ENCODE measurements at places on chromosomes 16 and 17. TPM values are rescaled to one million over a fixed set of nuclear protein-coding genes. Genes with fewer than 3 reads are reported as not detected.

DNA sequence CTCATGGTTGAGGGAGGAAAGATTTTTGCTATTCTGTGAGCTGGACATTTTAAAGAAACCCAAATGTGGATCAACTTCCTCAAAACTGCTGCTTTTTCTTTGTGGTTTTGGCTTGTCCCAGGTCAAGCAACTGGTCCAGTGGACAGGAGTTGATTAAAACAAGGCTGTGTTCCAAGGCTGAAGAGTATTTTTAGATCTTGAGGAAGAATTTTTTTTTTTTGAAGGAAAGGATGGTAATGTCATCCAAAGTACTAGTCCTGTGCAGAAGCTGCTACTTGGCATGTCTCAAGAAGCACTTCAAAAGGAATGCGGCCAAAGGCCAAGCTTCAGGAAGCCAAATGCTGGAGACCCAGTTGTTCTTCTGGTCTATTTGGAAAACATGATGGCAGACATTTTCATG is 8.0 kb upstream of the MYH2 start:
- no peak overlapping the region for H3K4me3 ChIP-seq
- no peaks in the 10 kb centered on the region for H3K27me3 ChIP-seq
- no peak overlapping the region for H3K27ac ChIP-seq
- H3K36me3 ChIP-seq, result no peaks in the 10 kb centered on the region
- H3K4me1 ChIP-seq, result no peaks in the 10 kb centered on the region
- DNase-seq, result no peak

GRCh38 chr16:19737306-19738038 is 19.4 kb downstream of the IQCK start:
- H3K4me1 ChIP-seq, result no peaks in the 10 kb centered on the region
- H3K36me3 ChIP-seq, result peaks cover 22% of the 10 kb centered on the region
- H3K27ac ChIP-seq, result no peak overlapping the region
- DNase-seq, result no peak
- H3K27me3 ChIP-seq, result no peaks in the 10 kb centered on the region

DNA sequence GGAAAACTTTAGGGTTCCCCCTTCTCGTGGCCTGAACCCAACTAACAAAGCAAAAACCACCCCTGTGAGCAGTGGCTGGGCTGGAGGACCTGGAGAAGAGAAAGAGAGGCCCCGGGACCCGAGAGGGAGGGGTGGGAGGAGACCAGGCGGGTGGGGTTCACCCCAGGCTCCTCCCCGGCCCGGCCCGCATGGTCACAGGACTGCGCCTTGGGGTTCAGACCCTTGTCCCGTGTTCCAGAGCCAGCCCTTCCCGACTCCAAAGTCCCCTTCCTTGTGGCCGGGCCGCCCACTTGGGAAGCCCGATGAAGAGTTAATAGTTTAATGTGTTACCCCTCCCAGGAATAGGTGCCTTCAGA is 852 bp downstream of the MARVELD3 start:
- DNase-seq, result no peak
- peaks cover 14% of the 10 kb centered on the region for H3K27me3 ChIP-seq
- H3K4me3 ChIP-seq, result peak overlapping the region; percentile 61

- no peak overlapping the region for H3K4me3 ChIP-seq
- H3K27me3 ChIP-seq, result no peaks in the 10 kb centered on the region
- no peak for DNase-seq
Measured at GRCh38 chr17:77095461-77095860, 45.3 kb upstream of the SEC14L1 start.

GRCh38 chr16:28575446-28576109 is 21.3 kb downstream of the SULT1A2 start:
- no peak overlapping the region for H3K27ac ChIP-seq
- no peak for DNase-seq
- no peaks in the 10 kb centered on the region for H3K36me3 ChIP-seq
- no peaks in the 10 kb centered on the region for H3K27me3 ChIP-seq

GRCh38 chr17:66214884-66215528 is 14.2 kb downstream of the APOH start:
- H3K36me3 ChIP-seq, result no peaks in the 10 kb centered on the region
- H3K4me3 ChIP-seq, result no peak overlapping the region
- no peak for DNase-seq

DNA sequence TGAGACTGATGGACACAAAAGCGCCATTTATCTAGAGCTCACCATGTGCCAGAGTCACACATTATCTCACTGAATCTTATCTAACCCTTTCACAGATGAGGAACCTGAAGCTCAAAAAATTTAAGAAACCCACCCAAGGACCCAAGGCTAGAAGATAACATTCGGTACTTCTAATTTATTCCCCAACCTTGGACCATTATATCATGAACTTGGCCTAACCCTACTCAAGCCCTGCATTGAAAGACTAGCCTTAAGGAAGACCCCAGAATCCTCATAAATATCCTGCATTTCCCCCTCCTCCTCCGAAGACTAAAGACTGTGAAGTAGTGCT is 548 bp upstream of the DYNC1LI2 start:
- peak overlapping the region; percentile 98 for H3K27ac ChIP-seq
- H3K4me3 ChIP-seq, result peak overlapping the region; percentile 99
- peaks cover 45% of the 10 kb centered on the region for H3K4me1 ChIP-seq
- no peak for DNase-seq

The BCAS3 gene
- 22.0 TPM for total RNA-seq

The GSPT1 gene
- 94.6 TPM for total RNA-seq

The MILR1 gene
- total RNA-seq, result 1.2 TPM

The TMC5 gene
- total RNA-seq, result 5.7 TPM

The DRC7 gene
- total RNA-seq, result not detected

Data from esophagus squamous epithelium (tissue), 5 donors.